Activated CD8-positive, alpha-beta memory T cell treated with anti-CD3 and anti-CD28 coated beads for 24 hours (primary cell): ENCODE measurements at places on chromosomes 13 and 19.

GRCh38 chr13:112567161-112567862 lies 20.6 kb downstream of the TUBGCP3 start:
- DNase-seq, result no peak

DNA sequence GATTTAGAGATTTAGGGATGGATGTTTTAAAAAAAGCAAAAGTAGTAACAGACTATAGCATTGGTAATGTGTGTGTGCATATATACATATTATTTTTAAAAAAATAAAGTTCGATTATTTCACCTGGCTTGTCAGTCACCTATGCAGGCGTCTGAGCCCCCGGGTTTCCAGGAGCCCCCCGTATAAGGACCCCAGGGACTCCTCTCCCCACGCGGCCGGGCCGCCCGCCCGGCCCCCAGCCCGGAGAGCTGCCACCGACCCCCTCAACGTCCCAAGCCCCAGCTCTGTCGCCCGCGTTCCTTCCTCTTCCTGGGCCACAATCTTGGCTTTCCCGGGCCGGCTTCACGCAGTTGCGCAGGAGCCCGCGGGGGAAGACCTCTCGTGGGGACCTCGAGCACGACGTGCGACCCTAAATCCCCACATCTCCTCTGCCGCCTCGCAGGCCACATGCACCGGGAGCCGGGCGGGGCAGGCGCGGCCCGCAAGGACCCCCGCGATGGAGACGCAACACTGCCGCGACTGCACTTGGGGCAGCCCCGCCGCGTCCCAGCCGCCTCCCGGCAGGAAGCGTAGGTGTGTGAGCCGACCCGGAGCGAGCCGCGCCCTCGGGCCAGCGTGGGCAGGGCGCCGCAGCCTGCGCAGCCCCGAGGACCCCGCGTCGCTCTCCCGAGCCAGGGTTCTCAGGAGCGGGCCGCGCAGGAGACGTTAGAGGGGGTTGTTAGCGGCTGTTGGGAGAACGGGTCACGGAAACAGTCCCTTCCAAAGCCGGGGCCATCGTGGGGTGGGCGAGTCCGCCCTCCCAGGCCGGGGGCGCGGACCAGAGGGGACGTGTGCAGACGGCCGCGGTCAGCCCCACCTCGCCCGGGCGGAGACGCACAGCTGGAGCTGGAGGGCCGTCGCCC lies 840 bp upstream of the CCNA1 start:
- no peak for DNase-seq

DNA sequence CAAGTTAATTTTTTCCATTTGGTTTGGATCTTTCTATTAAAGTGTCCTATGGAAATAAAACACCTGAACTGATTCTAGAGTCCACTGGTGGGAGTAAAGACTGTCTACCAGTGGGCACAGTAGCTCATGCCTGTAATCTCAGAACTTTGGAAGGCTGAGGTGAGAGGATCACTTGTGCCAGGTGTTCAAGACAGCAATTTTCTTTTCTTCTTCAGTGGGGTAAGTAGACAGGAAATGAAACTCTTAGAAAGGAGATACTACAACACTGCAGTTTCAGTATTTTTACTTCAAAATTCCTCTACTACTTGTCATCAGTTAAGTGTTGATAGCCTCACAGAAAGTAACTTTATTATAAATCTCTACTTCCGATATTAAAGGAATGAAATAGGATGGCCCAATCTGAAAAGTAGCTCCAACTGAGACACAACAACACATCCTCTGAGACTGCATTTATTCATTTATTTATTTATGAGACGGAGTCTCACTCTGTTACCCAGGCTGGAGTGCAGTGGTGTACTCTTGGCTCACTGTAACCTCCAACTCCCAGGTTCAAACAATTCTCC lies 26.3 kb downstream of the DNMT1 start:
- DNase-seq, result no peak

DNA sequence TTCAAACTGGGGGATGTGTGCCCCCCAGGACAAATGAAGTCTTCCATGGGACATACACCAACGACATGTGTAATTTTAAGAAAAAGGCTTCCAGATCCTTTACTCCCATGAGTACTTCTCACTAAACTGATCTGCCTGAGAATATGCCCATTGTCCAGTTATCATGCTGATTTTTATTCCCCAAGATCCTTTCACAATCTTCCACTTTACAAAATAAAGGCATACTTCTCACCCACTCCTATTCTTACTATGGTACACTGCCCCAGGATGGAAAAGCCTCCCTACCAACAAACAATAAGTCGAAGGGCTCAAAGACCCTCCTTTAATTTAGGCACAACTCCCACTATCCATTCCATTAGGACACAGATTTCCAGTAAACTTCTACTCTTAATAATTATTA lies 3.5 kb downstream of the SPART start:
- no peak for DNase-seq

GRCh38 chr19:46591254-46591653 lies 9.9 kb upstream of the CALM3 start:
- no peak for DNase-seq

DNA sequence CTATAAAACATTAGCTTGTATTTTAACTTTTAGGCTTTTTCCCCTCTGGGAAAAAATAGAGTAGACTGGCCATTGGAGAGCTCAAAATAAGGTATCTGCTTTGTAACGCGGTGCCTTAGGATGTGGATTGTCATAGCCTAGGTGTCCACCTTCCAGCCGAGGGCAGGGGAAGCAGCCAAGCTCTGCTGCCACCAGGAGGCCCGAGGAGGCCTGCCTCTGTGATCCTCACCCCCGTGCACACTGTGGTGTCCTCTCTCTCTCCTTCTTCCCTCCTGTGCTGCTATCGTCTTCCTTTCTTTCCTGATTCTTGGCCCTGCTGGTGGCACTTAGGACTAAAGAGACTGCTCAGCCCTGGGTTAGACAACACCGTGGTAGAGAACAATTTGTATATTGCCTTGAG lies 11.3 kb downstream of the HNRNPM start:
- no peak for DNase-seq
